Renal cortical epithelial cell (primary cell): ENCODE measurements at places on chromosomes 2 and 18.

GRCh38 chr2:46615555-46615954 is 136.2 kb downstream of the TMEM247 start:
- peak; percentile 6 for DNase-seq

GRCh38 chr2:217489145-217489960 is 513.4 kb downstream of the TNS1 start:
- DNase-seq: peak; percentile 27

- peak; percentile 97 for DNase-seq
Observed at GRCh38 chr2:42722320-42723190, 41.4 kb downstream of the OXER1 start.

DNA sequence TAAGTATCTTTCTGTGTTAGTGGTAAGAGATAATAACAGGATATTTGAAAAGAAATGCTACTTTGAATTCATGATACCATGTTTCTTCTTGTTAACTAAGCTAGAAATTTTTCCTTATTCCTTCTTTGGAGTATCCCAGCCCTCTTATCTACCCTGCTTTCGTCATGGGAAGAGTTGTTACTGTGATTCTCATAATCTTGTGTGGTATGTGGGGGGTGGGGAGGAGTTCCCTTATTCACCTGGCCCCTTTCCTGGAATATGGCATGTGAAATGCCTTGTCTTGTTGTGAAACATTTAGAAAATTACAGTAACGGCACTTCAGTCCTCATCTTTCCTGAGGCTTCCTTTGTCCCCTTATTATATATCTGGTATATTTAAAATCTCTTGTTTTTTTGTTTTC is 129.9 kb downstream of the NCOA1 start:
- no peak for DNase-seq
